Stimulated activated CD4-positive, alpha-beta T cell treated with anti-CD3 and anti-CD28 coated beads, TNF-alpha, amount 100 ng/mL, for 24 hours (primary cell): ENCODE measurements at places on chromosomes 7 and 10.

DNA sequence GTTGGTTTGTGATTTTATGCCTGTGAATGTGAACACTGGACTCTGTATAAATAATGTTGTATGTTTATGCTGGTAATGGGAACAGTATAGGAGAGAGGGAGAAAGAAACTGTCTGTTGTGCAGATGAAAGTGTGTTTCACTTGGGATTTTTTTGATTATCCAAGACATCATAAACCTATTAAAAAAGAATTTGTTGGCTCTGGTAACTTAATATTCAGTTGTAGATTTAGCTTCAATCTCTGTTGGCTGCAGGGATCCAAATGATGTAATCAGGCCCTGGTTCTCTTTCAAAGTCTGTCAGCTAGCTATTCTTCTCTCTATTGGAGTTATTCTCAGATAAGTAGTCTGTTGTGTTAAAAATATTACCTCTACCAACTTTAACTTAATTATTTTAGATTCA is 168.8 kb upstream of the RHOBTB1 start:
- DNase-seq = no peak

GRCh38 chr7:47406801-47407129 is 175.1 kb downstream of the TNS3 start:
- no peak for DNase-seq

DNA sequence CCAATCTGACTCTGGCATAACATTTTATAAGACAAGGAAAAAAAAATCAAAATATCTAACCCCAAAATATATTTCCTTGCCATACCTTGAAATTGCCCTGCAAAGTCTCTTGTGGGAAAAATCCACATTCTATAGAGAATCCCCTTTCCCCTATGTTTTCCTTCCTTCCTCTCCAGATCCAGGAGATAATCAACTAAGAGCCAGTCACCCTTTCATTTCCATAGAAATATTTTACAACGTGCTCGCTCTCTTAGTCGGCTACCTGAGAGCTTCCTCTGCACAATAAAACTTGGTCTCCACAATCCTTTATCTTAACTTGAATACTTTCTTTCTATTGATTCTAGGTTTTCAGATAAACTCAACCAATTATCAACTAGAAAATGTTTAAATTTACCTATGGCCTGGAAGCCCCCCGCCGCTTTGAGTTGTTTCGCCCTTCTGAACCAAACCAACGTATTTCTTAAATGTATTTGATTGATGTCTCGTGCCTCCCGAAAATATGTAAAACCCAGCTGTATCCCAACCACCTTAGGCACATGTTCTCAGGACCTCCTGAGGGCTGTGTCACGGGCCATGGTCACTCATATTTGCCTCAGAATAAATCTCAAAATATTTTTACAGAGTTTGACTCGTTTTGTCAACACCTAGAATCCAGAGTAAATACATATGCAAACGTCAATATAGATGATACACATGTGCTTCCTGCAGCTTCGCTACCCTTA is 869 bp downstream of the PSAP start:
- no peak for DNase-seq

DNA sequence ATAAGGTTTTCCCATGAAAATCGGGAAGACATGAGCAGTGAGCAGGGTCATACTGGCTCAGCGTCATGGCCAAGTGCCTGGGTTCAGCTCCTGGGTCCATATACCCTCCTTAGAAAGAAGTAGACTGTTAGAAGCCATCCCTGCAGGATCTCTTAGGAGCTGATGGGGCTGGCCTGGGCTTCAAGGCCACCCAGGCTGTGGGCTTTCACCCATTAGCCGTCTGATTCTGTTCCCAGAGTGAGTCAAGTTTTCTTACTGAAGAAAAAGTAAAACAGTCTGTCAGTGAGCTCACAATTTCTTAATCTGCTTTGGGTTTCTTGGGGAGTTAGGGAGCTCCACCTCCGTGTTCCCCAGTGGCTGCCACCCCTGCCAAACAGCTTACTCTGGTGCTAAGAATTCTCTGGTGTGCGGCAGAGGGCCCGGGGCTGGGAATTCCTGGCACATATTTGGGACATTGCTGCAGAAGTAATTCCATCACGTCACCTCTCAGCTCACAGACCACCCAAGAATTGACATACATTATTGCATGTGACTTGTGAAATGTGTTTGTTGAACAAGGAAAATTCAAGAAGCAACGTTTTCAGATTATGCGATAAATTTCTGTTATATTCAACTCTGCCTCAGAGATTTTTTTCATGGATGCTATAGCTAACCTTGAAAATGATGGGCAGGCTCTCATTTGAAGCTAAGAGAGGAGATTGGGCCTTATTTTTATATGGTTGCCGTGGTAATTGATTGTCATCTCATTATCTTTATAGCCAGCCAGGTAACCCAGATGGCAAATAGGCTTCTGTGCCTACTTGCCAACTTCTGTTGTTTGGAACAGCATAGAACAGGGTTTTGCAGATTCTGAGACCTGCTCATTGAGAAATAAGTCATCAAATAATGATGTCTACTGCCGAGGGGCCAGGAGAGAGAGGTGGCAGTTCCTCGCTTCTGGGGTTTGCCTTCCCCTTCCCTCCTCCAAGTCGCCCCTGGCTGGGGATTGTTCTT is 166.4 kb downstream of the CHN2 start:
- no peak for DNase-seq

DNA sequence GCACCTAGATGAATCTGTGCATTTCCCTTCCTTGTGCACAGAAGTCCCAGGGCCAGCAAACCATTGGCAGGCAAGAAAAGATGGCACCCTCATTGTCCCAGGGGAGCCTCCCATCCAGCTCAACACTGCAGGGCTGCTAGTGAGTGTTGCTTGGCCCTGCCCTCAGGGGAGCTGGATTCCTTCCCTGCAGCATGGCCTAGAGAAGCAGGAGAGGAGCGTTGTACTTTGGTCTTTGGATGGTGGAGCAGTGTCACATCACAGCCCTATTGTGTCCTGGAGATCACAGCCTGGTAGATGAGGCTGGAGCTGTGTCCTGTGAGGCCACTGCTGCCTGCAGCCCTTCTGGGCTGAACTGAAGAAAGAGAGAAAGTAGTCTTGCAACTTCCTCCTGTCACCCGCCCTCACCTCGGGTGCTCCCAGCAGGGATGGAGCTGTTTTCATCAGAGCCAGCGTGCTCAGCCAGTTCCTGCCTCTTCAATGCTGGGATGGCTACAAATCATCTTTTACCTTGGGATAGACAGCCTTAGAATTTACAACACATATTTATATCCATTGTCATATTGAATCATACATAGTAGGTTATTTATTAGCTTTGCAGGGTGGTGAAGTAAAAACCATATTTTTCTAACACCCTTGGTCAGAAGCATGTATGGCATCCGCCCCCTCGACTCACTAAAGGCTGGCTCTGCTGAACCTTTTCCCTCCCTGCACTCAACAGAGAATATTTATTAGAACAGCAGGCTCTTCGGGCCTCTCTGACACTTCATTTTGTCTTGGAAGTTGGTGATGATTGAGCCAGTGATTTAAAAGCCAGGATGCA is 43.1 kb upstream of the FAM180A start:
- no peak for DNase-seq

DNA sequence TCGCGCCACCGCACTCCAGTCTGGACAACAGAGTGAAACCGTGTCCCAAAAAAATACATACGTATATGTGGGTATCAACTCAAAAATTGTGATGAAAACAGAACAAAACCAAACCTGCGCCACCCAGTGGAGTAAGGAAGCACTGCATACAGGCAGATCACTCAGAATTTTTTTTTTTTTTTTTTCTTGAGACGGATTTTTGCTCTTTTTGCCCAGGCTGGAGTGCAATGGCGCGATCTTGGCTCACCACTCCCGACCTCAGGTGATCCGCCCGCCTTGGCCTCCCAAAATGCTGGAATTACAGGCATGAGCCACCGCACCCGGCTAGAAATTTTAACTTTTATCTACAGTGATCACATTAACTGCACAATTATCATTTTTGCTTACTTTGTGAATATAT is 9.1 kb upstream of the TMEM236 start:
- DNase-seq = peak; percentile 49
